ENCODE measurements at places on chromosomes 7 and 10.

DNA sequence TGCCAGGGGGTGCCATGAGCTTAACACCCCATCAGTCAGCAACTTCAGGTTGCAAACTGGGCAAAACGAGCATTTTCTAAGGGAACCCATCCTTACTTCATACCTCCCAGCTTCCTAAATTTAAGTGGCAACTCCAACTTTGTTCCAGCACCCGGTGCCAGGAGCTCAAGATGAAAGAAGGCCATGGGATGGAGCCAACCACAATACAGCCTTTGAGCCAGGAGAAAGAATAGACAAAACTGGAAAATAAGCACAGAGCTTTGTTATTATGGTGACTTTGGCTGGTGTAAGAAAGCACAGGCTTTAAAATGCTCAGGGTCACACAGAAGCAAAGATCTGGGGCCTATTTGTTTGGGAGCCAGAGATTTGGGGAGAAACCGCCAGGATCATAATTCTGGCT is 388.7 kb upstream of the MGMT start:
- no peak for DNase-seq

GRCh38 chr7:21893401-21893800 is 52.3 kb downstream of the CDCA7L start:
- no peak for DNase-seq

- no peak for DNase-seq
These were observed 11.0 kb downstream of the TLL2 start for GRCh38 chr10:96502561-96503282.

DNA sequence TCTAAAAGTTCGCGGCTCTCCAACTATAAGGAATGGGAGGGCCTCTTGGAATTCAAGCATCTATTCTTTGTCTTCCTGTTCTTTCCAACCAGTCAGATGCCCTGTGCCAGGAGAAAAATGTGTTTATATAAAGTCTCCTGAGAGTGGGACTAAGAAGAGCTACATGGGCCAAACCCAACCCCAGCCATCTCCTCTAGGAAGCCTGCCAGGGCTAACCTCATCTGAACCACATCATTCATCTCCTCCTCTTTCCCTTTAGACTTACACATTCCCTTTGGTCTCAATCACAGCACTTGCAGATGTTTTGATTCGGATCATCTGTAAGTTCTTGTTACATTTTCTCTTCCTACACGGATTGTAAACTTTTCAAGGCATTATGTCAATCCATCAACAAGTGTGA is 62.6 kb downstream of the DOCK4 start:
- no peak for DNase-seq

GRCh38 chr10:43160046-43160920 is 22.0 kb downstream of the CSGALNACT2 start:
- DNase-seq, result no peak

DNA sequence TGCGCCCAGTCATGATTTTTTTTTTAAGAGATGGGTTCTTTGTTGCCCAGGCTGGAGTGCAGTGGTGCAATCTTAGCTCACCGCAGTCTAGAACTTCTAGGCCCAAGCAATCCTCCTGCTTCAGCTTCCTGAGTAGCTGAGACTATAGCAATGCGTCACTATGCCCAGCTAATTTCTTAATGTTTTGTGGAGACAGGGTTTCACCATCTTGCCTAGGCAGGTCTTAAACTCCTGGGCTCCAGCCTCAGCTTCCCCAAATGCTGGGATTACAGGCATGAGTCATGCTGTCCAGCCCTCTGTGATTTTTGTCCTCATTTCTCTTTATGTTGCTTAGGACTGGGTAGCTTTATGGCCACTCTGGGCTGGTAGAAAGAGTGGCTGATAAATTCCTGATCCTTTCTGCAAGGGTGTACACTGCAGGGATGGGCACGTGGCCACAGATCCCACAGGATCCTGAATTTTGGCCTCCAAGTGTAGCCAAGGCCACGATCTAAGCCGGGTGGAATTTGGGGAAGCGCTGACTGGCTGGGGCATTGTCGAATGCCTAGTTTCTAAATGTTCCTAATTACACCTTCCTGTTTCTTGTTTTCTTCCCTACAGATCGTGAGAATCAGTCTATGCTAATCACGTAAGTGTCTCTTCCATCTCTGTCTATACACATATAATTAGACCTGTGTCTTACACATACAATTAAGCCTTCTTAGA is 24.1 kb upstream of the MYH16 start:
- DNase-seq, result no peak

- DNase-seq, result no peak
These were observed 77.8 kb upstream of the NRP1 start for GRCh38 chr10:33412241-33412640.

GRCh38 chr10:90420637-90421318 is 437.1 kb downstream of the HTR7 start:
- no peak for DNase-seq

GRCh38 chr7:65554-65953 is 126.8 kb upstream of the FAM20C start:
- no peak for DNase-seq

DNA sequence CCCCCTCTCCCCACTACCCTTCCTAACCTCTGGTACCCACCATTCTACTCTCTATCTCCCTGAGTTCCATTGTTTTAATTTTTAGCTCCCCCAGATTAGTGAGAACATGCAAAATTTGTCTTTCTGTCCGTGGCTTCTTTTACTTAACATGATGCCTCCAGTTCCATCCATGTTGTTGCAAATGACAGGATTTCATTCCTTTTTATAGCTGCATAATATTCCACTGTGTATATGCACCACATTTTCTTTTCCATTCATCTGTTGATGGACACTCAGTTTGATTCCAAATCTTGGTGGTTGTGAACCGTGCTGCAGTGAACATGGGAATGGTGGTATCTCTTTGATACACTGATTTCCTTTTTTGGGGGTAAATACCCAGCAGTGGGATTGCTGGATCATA is 22.0 kb downstream of the DENND10 start:
- no peak for DNase-seq

DNA sequence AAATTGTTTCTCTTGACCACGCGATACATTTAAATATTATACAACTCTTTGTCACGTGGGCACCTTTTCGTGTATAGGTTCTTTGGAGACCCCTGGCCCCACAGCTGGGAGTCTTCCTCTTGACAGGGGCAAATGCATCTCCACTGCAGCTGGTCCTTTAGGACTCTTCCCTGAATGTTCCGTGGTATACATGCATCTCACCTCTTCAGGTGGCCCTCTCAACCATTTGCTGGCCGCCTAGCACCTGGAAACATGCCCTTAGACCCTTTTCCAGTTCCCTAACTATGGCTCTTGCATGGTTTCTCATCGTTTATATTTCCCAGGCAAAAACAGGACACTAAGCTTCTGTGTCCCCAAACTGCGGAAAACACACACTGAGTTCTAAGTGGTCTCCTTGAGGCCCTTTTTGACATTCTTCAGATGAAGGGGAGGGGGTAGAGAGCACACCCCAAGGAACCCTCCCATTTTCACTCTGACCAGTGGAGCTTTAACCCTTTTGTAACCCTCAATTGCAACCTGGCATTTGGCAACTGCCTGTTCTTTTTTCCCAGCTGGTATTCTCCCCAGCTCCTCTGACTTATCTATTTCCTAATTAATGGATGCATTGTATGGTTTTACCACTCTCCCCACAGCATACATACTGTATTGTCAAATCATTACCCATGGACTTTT is 20.6 kb downstream of the HNRNPA2B1 start:
- DNase-seq, result no peak

DNA sequence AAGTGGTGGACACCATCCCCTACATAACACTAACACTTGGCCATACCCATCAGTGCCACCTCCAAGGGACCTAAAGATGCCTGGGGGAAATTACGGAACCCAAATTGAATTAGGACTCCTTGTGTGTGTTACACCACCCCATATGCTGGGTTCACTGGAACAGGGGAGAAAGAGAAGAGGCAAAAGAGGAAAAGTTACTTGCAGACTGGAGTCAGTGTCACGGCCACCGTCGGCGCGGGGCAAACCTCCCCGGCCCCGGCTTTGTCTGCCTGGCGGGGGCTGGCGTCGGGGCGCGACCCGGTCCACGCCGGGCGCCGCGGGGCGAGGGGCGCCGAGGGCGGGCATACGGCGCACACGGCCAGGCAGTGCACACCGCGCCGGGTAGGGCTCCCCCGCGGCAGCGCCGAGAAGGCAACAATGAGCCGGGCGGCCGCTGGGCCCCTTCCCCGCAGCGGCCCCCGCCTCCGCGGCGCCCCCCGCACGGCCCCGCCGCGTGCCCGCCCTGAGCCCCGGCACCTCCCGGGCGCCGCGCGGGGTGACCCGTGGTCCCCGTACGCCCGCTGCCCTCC is 171.1 kb downstream of the FAM107B start:
- no peak for DNase-seq

GRCh38 chr10:44963772-44964633 is 4.4 kb downstream of the RASSF4 start:
- DNase-seq, result no peak

GRCh38 chr10:98589691-98590090 is 143.0 kb upstream of the HPS1 start:
- DNase-seq, result no peak

DNA sequence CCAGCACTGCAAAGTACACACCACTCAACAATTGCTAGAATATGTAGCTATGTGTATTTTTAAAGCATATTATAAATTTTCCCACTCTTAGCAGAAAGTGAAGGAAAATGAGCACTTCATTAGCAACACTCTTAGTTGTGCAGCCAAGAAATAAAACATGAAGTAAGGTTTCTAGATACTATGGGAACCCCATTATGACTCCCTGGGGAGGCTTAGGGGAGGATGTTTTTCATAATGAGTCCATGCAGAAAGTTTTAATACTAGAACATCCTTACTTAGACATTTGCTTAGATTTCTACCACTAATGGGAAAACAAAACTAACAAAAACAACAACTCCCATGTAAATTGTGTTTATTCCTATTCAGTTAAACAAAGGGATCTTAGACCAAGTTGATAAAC is 148.4 kb upstream of the HDAC9 start:
- no peak for DNase-seq

- no peak for DNase-seq
These were observed 214.3 kb downstream of the NEBL start for GRCh38 chr10:20682782-20683181.

DNA sequence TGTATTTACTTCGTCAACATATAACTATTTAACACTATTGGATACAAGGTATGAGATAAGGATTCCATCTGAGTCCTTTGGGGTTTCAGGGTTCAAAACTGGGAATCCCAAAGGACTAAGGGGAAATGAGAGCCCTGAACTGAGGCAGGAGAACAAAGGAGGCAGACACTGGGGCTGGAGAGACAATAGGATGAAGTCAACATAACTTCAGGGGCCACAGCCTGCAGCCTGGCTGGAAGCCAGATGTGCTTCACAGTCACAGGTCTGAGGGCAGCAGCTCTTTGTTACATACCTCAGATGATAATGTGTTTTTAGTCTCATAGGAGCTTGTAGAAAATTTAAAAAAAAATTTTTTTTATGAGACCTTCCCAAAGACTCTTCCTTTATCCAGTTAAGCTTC is 73.3 kb downstream of the NRF1 start:
- DNase-seq, result no peak

DNA sequence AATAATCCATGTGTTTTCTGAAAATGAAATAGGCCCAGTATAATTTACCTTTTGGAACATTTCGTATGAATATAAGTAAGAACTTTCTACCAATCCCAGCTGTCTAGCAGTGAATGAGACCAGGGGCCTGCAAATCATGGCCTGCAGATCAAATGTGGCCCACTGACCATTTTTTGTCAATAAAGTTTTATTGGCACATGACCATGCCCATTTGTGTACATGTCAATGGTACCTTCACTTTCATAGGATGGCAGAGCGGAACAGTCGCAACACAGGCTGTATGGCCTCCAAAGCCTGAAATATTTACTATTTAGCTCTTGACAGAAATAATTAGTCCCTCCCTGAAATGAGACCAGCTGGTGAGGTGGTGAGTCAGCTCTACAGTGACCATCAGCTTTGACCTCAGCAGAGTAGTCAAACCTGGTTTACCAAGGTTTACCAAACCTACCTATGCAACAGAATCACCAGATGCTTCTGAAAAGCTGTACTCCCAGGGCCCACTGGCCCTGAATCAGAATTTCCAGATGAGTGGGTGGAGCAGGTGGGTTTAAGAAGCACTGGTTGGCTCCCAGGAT is 13.8 kb upstream of the C10orf90 start:
- DNase-seq, result no peak

GRCh38 chr10:31656851-31657433 is 271.7 kb downstream of the ARHGAP12 start:
- DNase-seq, result no peak

GRCh38 chr10:113788604-113789083 is 37.2 kb downstream of the PLEKHS1 start:
- no peak for DNase-seq

DNA sequence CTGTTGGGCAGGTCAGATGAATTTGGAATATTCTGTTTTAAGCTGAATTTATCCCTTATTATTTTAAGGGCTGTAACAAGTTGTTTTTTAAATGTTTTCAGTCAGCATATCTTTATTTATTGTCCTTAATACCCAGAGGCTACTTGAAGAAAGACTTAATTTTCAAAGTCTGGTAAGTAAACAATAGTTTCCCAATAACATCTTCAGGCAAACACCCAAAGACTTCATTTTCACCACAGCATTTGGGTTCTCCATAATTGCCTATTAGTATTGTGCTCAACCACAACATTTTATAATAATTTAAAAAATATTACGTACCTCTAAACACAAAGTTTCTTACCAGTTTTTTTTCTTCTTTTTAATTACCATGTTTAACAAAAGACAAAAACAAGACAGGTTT is 60.0 kb upstream of the MKLN1 start:
- no peak for DNase-seq

GRCh38 chr7:143016996-143017395 is 9.9 kb downstream of the OR9A2 start:
- DNase-seq, result no peak

- DNase-seq, result no peak
These were observed at the start of gene TRIM24 for GRCh38 chr7:138460176-138460648. TSS of gene TRIM24 (plus strand) at chr7:138460259. CDS start at chr7:138460549, 290 bp downstream.
